ENCODE measurements at places on chromosomes 1 and 21.
A peak's percentile ranks its signal among the peaks of the same experiment; 100 is the strongest.

GRCh38 chr1:29706936-29707335 lies 470.6 kb downstream of the PTPRU start:
- no peak for DNase-seq

- DNase-seq, result no peak
Measured at GRCh38 chr1:24553931-24554330, 2.0 kb upstream of the NCMAP start.

DNA sequence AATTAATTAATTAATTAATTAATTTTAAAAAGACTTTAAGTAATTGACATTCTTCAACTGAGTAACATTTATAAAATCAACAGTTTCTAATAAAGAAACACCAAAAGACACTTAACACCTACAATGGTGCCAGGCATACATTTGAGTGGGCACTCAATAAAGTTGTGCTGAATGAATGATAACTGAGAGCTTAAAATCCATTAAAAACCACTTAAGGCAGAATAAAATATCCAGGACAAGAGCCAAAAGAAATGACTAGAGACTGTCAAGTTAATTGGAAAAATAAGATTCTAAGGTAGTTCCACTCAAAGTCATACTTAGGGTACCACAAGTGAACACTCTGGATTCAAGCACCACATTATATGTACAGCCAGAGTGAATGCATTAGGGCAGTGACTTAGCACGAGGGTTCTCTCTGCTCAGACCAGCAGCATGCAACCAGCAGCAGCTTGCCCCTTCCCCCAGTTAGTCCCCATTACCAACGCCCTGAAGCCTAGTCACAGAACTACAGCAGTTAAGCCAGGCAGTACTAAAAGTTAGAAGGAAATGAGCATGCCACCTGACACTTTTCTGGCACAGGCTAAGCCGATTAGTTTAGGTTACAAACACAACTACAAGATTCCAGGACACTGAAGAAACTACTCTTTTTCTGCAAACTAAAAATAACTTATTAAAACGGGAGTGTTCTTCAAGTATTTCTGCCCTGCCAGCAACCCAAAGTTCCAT lies 46.5 kb downstream of the LUZP1 start:
- no peak for DNase-seq

DNA sequence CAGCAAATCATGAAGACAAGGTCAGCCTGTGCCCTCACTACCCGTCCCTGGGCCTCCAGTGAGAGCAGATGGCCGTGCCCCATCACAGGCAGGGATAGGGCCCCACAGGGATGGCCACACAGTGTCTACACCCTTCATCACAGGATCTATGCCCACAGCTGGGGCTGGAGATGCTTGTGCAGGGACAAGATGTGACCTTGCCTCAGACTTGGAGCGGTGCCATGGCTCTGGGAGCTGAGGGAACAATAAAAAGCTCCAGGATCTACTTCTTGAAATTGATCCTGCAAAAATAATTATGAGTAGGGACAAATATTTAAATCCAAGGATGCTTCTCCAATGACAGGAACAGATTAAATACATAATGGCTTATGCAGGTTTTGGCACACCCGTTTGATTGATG lies 25.4 kb upstream of the TCEA3 start:
- DNase-seq, result no peak

GRCh38 chr1:35171579-35171978 lies 21.4 kb downstream of the SFPQ start:
- DNase-seq, result no peak

- no peak for DNase-seq
Measured at GRCh38 chr1:84939151-84939550, 46.1 kb upstream of the LPAR3 start.

- no peak for DNase-seq
Measured at GRCh38 chr1:53294061-53294460, 33.8 kb downstream of the LRP8 start.

GRCh38 chr1:43225168-43225567 lies 44.6 kb upstream of the TMEM125 start:
- DNase-seq, result no peak

DNA sequence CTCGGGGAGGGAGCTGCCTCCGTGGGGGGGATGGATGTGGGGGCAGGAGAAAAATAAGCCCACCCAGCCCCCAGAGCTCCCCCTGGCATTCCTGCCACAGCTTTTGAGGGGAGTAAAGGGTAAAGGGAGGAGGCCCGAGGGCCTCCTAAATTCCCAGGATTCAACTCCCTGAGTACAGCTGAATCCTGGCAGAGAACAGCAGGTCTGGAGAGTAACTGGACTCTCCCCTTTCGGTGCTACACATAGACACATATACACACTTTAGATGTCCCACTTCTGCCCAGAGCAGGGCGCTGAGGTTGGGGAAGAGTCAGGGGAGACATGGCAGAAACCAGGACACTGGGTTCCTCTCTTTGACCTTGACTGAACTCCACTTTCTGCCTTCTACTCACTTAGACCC lies 3.0 kb downstream of the KIRREL1 start:
- DNase-seq, result no peak

- no peak for DNase-seq
Measured at GRCh38 chr1:35452106-35452774, 105.0 kb downstream of the KIAA0319L start.

DNA sequence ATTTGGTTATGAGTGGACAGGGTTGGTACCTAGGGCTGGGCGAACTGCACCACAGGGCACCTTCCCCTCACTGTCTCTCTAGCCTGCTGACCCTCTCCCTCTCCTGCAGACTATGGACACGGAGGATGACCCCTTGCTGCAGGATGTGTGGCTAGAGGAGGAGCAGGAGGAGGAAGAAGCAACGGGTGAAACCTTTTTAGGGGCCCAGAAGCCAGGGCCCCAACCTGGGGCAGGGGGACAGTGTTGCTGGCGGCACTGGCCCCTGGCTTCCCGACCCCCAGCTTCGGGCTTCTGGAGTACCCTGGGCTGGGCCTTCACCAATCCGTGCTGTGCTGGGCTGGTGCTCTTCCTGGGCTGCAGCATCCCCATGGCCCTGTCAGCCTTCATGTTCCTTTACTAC lies 21.9 kb downstream of the DISP3 start:
- DNase-seq, result no peak

GRCh38 chr1:94379615-94380014 lies 38.6 kb upstream of the ABCD3 start:
- DNase-seq, result no peak

GRCh38 chr21:38123626-38124025 lies 133.2 kb upstream of the KCNJ15 start:
- DNase-seq, result no peak

DNA sequence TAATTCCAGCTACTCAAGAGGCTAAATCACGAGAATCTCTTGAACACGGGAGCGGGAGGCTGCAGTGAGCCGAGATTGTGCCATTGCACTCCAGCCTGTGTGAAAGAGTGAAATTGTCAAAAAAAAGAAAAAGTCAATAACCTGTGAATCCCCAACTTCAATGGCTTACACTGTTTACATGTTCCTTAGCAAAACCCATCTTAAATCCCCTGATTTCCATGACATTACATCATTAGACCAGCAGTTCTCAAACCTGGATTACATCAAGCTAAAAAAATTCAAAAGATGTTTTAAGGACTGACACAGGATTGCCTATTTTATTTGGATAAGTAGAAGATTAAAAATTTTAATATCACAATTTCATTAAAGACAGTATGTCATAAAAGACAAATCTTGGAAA lies 12.4 kb downstream of the GPBP1L1 start:
- no peak for DNase-seq

GRCh38 chr1:29798699-29799566 lies 562.6 kb downstream of the PTPRU start:
- DNase-seq, result no peak

- DNase-seq, result no peak
Measured at GRCh38 chr21:38839328-38840286, 33.9 kb downstream of the ETS2 start.

GRCh38 chr21:25952306-25952705 lies 217.5 kb downstream of the GABPA start:
- no peak for DNase-seq

GRCh38 chr1:21845646-21846641 lies 33.9 kb downstream of the LDLRAD2 start:
- no peak for DNase-seq

DNA sequence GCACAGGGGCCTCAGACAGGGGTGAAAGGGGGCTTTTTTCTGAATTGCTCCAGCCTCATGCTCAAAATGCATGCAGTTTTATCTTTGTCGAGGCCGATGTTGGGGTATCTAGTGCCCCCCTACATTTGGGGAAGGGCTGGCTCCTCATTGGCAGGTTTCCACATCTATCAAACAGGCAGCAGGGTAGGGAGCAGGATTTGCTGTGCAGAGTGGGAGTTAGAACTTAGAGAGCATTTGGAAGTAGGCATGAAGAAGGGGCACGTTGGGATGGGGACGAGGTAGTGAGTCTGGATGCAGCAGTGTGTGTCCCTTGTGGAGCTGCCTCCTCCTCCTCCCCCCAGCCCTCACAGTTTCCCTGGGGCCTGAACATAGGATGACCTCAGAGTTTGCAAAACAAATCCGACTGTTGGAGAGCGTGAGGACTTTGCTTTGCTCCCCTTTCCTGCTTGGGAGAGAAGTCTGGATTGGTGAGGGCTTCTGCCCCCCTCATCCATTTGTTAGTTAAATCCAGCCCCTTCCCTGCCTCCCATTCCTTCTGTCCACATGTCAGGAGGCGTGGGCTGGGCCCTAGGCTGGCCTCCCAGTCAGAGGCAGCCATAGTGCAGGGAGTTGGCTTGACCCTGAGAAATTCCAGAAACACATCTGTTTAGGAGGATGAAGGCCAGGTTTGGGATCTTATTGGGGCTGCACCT lies 36.9 kb upstream of the GPR37L1 start:
- DNase-seq, result no peak

DNA sequence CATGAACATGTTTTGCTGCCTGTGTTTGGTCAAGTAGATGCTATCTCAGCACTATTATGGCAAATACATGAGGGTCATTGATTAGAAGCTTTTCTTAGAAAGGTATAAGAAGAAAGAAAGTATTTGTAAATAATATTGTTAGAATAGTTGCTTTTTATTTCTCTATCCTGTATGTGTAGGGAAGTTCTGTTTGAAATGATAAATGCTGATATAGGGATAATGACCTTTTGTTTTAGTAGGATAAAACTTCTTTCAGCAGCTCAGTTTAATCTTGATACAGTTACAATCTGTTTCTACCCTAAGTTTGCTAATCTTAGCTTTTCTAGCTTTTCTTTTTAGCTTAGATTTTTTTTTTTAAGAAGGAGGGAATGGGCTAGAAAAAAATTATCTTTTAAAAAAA lies 63.3 kb downstream of the USP25 start:
- DNase-seq, result no peak

DNA sequence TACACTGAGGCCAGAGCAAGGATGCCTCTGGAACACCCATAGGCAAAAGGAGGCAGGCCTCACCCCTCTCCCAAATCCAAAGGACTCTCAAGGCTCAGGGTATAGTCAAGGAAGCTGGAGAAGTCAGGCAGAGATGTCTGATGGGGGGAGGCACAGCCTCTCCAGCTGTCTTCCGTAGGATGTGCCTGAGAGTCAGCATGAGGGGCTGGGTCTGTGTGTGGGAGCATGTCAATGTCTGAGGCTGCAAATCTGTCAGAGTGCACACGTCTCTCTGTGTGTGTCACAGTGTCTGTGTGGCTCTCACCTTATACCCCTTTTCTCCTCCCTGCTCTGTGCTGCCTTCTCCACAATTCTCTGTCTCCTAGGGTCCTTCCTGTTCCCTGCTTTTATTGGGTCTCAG lies 4.0 kb downstream of the HPCAL4 start:
- no peak for DNase-seq

GRCh38 chr1:66752671-66753371 lies 562 bp downstream of the DYNLT5 start:
- no peak for DNase-seq

- no peak for DNase-seq
Measured at GRCh38 chr1:8661185-8662110, 156.0 kb downstream of the RERE start.

- DNase-seq, result no peak
Measured at GRCh38 chr1:231404318-231404717, 17.8 kb downstream of the EGLN1 start.

- DNase-seq, result no peak
Measured at GRCh38 chr1:101290922-101291561, 54.2 kb downstream of the S1PR1 start.

GRCh38 chr1:160004001-160004400 lies 27.8 kb downstream of the PIGM start:
- DNase-seq, result no peak

- no peak for DNase-seq
Measured at GRCh38 chr1:107132195-107132594, 8.6 kb upstream of the NTNG1 start.

- DNase-seq, result no peak
Measured at GRCh38 chr1:192555399-192555798, 20.2 kb upstream of the RGS1 start.

GRCh38 chr1:236342403-236343245 lies 51.5 kb upstream of the EDARADD start:
- no peak for DNase-seq

GRCh38 chr1:17212009-17212408 lies 7.1 kb downstream of the PADI1 start:
- no peak for DNase-seq

DNA sequence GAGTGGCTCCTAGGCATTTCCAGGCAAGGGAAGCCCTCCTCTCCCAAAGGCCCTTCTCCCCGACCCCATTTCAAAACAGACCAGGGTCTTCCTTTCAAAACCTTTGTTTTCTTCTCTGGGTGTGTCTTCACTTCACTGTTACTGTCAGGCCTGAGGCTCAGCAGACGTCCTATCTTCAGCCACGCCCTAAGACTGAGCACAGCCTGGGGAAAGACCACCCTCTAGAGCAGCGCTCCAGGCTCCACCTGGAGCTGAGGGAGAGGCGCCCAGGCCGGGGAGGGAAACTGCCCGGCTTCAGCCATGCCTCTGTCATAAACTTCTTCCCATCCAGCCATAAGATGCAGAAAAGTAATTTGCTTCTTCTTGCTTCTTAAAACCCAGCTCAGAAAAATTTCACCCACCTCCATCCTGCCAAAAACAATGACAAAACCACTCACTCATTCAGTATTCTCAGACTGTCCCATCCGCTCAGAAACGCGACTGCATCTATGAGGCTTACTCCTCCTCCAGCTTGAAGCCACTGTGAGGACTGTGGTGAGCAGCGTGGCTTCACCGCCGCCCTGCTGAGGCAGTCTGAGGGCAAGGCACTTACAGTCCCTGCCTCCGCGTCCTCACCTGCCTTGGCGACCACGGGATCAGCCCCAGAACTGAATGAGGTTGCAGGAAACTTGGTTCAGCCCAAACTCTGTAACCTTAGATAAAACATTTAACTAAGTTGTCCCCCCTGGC lies 36.1 kb downstream of the VN1R5 start:
- DNase-seq, result no peak

GRCh38 chr1:22915231-22915630 lies 57.4 kb downstream of the LACTBL1 start:
- DNase-seq, result no peak

GRCh38 chr1:93845538-93846205 lies 33.3 kb downstream of the DNTTIP2 start:
- peak; percentile 19 for DNase-seq
